ENCODE measurements at places on chromosomes 2 and 18. TPM values are rescaled to one million over a fixed set of nuclear protein-coding genes. Genes with fewer than 3 reads are reported as not detected.

NFATC1 gene
- 5.4 TPM for total RNA-seq

PAX8 gene
- total RNA-seq, result 0.19 TPM

IAH1 gene
- total RNA-seq, result 49.1 TPM

REG3G gene
- total RNA-seq, result 0.09 TPM

STK11IP gene
- total RNA-seq, result 27.8 TPM

HOXD10 gene
- total RNA-seq, result not detected

ICA1L gene
- total RNA-seq, result 2.6 TPM
